Activated CD8-positive, alpha-beta memory T cell treated with anti-CD3 and anti-CD28 coated beads, Interleukin-2, amount 10 ng/mL, durations not matched to agents 7 days and 5 days (primary cell): ENCODE measurements at places on chromosomes 7 and 10.

DNA sequence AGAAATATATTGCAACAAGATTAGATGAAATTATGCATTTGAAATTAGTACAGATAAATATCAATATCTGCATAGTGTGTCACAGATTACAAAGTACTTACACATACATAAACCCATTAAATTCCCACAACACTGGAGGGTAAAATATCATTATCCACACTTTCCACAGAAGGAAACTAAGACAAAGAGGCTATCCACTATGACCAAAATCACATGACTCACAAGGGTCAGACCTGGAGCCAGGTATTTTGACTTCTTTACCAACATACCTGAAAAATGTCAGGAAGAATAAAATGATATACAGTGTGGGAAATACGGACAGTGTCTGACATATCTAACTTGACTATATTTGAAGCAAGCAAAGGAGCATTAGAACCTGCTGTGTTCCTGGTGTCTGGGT, 34.1 kb downstream of the HYCC1 start:
- no peak for DNase-seq

DNA sequence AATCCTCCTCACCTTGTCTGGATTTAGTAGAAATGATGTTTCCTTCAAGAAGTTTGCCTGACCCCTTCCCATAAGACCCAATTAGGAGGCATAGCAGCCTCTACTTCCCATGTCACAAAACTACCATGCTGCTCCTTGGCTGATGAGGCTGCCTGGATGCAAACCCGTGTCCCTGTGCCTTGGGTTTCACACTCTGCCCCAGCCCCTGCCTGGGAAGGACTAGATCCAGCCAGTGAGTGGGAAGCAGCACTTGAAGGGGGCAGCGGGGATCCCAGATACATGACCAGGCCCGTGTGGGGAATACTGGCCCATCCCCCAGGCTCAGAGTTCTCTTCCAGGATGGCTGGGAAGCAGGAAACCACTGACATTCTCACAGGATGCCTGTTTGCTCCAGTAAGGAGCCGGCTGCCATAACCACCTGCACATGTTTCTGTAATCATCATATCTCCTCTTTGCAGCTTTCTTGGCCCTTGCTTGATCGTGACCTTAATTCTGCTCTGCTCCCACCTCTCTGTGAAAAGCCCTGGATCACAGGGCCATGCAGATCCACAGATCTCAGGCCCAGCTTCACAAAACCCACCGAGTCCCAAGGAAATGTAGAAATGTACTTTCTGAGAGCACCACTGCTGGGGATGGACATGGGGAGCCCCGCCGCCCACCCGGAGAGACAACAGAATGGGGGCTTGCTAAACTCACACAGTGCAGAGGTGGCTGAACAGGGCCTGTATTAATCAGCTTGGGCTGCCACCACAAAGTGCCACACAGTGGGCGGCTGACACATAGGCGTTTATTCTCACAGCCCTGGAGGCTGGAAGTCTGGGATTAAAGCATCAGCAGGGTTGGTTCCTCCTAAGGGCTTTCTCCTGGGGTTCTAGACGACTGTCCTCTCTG, 287.8 kb upstream of the IGFBP3 start:
- DNase-seq = no peak

- DNase-seq = no peak
Observed at GRCh38 chr10:48900371-48900801, 39.3 kb downstream of the LRRC18 start.

GRCh38 chr7:99392659-99393354, 15.6 kb downstream of the PDAP1 start:
- peak; percentile 88 for DNase-seq

DNA sequence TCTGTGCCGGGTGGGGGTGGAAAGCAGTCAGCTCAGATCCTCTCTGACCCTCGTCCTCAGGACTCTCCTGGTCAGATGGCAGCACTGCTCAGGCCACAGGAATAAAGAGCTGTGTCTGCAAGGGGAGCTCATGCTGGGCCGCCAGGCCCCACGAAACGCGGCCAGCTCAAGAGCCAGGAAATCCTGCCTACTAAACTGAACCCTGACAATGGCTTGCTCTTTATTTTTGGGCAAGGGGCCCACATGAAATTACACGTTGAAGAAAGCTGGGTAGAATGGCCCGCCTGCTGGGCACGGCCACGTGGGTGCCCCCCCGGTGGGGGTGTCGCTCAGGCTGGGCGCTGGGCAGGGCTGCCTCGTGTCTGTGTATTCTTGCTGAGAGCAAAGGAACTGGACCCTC, 103.0 kb downstream of the ITIH5 start:
- DNase-seq = no peak

DNA sequence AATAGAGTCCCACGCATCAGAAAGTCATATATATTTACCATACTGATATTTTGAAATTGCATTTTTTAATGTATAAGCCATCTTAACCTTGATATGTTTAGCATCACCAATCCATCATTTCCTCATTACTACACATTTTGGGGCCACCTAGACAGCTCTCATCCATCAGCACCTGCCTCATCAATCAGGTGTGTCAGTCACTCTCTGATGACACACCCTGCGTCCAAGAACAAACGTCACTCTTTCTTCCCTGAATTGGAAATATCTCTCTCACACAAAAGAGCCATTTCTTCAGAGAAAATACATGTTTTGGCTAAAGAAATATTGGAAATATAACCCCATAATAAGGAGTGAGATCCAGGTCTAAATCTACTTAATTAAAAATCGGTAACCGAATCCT, 38.9 kb upstream of the RSU1 start:
- DNase-seq = no peak

GRCh38 chr7:32588657-32589056, 93.4 kb downstream of the AVL9 start:
- DNase-seq = peak; percentile 66

GRCh38 chr10:81995254-81995653, 120.3 kb downstream of the NRG3 start:
- DNase-seq = no peak

- DNase-seq = no peak
Observed at GRCh38 chr7:16524332-16524731, 2.3 kb upstream of the LRRC72 start.
